ENCODE measurements at places on chromosomes 1 and 21.

DNA sequence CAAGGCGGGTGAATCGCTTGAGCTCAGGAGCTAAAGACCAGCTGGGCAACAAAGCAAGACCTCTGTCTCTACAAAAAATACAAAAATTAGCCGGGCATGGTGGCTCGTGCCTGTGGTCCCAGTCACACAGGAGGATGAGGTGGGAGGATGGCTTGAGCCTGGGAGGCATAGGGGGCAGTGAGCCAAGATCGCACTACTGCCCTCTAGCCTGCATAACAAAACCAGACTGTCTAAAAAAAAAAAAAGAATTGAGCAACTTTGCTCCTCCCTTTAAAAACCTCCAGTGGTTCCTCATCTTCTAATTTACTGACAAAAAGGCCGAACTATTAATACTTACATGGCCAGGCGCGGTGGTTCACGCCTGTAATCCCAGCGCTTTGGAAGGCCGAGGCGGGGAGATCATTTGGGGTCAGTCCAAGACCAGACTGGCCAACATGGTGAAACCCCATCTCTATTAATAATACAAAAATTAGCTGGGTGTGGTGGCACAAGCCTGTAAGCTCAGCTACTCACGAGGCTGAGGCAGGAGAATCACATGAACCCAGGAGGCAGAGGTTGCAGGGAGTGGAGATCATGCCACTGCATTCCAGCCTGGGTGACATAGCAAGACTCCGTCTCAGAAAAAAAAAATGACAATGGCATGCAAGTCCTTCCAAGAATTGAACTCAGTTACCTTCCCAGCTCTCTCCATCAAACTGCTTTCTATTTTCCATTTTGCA is 4.4 kb downstream of the ACBD3 start:
- no peak for DNase-seq

DNA sequence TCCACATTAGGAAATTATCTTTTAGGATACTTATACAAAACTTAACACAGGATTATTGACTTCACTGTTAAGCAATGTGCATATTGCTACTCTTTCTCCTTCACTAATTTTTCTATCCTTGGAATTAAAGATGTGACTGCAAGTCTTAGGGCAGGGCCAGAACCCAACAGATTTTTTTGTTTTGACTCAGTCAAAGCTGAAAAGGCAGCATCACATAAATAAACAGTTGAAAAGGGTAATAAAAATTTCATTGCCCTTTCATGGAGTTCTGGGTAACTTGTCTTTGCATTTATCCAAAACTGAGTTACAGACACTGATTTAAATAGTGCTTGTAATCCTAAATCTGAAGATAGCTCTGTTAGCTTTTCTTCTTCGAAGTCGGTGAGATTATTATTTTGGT is 1.9 kb upstream of the TMEM35B start:
- no peak for DNase-seq

- DNase-seq: no peak
Observed at GRCh38 chr1:93155335-93155734, 24.9 kb downstream of the TMED5 start.

- DNase-seq: no peak
Observed at GRCh38 chr1:201085902-201086735, 26.1 kb downstream of the CACNA1S start.

- DNase-seq: no peak
Observed at GRCh38 chr21:34617753-34618339, 2.9 kb upstream of the RCAN1 start.

DNA sequence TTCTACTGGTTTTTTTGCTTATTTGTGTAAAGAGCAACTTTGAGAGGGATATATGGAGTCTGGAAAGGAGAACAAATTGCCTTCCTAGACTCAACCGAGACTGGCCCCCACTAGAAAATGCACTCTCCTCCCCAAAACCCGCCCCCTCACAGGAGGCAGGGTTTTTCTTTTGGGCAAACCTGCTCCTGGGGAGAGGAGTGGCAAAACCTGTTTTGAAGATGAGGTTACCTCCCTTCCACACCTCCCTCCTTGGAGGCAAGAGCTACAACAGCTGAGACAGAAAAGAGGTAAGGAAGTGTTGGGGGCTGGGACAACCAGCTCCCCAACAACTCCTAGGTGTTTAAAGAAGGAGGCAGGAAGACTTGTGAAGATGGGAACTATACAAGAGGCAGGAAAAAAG is at the start of gene BNIPL:
Gene BNIPL, plus strand, starts transcription at position 231 of the 400 bp plus-strand sequence. Its CDS starts 140 bp downstream, at position 371.
- no peak for DNase-seq

DNA sequence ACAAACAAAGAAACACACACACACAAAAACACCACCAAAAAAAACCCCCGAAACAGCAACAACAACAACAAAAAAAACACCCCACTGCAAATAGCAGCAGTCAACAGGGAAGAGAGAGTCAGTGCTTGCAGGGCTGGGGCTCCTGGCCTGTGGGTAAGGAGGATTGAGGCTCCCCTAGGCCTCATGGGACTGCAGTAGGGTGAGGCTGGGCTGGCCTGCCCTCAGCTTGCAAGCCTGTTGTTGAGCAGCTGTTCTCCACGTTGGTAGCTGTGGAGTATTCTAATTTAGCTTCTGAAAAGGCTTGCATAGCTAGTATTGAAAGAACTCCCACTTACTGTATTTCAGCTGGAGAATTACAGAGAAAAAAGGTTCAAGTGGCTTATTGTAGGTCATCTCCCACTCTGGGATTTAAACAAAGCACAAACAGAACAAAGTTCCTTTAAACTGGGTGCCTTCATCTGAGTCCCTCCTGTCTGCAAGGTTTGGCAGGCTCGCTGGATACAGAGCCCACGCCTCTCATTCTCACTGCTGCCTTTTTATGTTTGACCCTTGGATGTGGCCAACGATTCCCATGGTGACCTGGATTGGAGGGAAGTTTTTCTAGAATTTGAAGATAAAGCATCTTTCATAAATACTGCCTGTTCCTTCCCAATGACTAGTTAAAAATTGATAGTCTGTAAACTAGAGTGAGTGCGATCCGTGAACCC is 247.2 kb downstream of the KIF26B start:
- no peak for DNase-seq

- no peak for DNase-seq
Observed at GRCh38 chr1:114467491-114467890, 43.5 kb downstream of the TRIM33 start.

DNA sequence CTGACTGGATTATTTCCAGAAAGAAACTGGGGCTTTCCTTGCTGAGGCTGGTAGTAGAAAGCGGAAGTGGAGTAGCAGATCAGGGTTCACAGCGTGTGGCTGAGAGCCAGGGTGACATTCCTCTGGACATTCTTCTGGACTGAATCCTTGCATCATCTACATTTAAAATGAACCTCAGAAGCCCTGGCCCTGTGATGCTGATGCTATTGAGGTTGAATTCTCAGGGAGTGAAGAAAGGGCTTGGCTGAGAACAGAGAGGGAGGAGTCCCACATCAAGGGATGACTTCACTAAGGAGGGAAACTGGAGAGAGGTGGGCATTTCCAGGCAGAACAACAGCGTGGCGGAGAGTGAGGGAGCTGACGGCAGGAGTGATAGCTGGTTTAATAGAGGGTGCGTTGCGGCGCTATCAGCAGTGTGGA is 102.3 kb upstream of the LMO4 start:
- no peak for DNase-seq

- DNase-seq: no peak
Observed at GRCh38 chr1:1171546-1172340, 1.9 kb upstream of the TTLL10 start.

- DNase-seq: no peak
Observed at GRCh38 chr21:29669416-29669815, 270.4 kb downstream of the GRIK1 start.

DNA sequence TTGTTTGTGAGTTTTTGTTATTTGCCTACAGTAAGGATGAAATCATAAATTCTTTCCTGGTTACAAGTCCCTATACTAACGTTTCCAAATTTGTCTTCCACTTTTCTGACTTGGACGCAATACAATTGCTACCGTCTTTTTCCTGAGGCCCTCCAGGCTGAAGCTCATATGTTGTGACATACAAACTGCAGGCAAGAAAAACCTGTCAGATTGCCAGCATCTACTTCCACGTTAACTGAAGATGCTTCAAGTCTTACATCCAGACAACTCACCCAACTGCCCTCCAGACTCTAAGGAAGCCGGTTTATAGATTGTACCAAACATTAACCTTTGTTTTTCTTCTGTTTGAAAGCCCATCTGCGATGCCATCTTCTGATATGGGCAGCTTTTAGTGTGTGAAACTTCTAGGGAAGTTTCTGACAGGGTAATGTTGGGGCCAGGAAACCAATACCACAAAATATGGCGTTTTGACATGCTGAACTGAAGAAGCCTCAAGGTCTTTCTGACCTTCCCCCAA is 21.4 kb upstream of the RNF11 start:
- DNase-seq: no peak

DNA sequence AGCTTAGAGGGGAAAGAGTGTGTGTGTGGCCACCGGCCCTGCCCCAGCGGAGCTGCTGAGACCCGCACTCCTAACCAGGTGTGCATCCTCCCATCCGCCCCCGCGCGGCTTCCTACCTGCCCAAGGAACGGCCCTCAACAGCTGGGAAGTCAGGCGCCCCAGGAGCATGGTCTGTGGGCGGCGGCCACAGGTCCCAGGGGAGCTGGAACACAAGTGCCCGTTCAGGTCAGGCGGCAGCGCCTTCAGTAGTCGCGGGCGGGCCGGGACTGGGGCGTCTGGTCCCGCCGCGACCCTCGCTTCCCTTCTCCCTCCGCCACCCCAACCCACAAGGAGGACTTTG is 448 bp downstream of the AURKAIP1 start:
- no peak for DNase-seq

DNA sequence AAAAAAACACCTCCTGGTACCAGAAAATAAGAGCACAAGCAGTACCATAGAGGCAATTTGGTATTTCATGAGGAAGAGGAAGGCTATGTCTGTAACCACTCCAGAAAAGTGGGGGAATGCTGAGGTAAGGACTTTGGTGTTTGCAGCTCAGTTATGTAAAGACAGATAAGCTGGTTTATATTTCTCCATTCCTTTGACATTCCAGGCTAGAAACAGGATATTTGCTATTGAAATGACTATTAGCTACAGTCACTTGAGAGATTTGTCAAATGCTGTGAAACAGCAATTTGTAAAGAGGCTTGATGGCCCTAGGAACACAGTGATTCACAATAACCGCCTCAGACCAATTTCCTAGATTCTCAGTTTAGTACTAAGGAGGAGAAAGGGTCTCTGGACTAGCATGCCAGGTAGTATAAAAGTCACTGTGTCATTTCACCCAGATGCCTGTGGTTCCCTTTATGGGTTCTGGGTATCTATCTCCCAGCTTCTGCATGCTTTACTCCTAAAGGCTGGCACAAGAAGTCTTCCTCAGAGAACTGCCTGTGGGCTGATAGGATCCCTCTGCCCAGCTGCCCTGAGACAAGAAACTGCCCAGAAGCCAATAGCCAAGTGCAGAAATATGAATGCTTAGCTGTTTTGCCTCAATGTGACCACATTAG is 80.5 kb downstream of the VCAM1 start:
- DNase-seq: no peak

DNA sequence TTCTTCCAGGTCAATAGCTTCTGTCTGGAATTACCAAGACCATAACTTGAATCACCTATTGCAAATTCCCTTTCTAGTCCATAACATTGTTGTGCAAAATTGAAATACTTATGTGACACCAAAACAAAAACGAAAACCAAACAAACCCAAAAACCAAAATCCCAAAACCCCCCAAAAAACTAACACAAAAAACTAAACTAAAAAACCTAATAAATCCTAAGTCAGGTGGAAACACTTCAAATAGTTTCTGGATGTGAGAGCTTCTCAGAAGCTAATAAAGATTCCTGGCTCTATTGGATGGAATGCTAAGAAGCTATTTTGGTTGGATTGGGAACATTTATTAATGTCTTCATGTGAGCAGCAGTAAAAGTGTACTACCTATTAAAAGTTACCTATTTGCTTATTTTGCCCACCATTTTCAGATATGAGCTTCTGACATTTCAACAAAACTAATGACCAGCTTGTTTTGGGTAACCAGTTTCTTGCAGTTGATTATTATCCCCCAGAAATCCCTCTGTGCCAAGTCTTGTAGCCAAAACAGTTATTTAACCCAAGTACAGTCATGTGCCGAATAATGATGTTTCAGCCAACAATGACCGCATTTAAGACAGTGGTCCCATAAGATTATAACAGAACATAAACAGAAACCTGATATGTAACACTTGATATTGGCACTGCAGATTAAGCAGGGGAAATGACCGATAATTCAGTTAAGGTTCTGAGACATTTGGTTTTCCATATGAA is 76.4 kb downstream of the LTN1 start:
- no peak for DNase-seq

- no peak for DNase-seq
Observed at GRCh38 chr1:64579767-64580166, 109.8 kb downstream of the CACHD1 start.

- no peak for DNase-seq
Observed at GRCh38 chr1:46595127-46595526, 8.9 kb downstream of the MKNK1 start.

DNA sequence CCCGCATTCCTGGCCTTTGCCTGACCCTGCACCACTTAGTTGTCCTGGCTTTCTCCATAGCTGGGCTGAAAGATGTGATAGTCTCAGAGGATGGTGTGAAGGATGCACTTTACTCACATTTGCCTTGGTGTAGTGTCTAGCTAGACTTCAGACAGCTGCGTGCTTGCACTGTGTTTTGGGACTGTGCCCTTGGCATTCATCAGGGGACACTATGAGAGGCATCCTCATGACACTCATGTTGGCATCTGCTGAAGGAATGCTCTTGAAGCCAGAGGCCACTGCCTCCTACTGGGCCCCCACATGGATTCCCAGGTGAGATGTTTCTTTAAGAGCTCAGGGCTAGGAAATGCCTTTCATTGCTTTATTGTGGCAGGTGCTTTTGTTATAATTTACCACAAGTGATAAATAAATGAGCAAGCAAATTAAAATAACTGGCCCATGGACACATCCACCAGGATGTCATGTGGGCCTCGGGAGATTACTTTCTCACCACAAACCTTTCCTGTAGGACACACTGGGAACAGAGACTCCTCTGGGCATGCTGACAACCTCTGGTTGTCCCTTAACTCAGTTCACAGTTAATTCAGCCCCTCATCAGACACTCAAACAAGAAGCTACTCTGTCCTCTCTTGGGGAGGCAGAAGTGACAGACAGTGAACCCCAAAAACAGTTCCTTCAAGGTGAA is 99.4 kb upstream of the SPATA6 start:
- no peak for DNase-seq

DNA sequence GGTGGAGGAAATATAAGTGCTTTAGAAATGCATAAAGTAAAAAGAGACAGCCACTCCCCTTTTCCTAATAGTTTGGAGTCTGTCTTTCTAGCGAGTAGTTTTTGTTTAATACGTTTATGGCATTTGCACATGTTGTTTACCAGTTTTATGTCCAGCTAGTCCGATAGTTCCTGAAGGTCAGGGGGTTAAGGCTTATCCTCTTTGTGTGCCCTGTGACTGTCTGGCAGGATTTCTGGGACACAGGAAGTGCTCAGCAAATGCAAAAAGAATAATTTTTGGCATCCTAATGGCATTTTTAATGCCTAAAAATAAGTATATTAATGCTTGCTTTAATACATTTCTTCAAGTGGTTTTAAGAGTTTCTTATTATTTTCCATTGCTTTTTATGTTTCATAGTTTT is 58.4 kb downstream of the DYRK1A start:
- DNase-seq: no peak

GRCh38 chr1:85427849-85428248 is 37.1 kb downstream of the DDAH1 start:
- DNase-seq: no peak

GRCh38 chr1:244449936-244450508 is 1.7 kb downstream of the ADSS2 start:
- DNase-seq: no peak

All from activated CD4-positive, CD25-positive, alpha-beta regulatory T cell (primary cell).